Fibroblast of pulmonary artery (primary cell): ENCODE measurements at places on chromosomes 6 and 20.

DNA sequence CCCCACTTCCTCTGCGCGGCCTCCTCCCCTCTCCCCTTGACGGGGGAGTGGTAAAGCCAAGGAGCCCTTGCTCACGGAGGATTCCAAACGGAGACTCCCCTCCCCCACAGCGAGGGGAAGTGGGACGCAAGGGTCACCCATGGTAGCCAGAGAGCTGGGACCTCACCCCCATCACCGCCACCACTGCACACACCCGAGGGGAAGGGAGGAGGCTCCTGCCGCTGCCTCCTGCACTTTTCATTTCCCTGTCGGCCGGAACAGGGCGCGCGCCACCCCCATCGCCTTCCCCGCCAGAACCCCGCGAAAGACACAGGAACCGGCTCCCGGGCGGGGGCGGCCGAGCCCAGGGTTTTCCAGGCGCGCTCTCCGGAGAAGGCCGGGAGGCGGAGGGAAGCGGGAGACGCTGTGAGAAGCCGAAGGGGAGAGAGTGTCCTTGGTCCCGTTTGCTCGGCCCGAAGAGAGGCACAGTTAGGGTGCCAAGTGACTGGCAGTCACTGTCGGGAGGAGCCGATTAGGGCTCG lies 789 bp downstream of the CCND3 start:
- DNase-seq = peak; percentile 53

DNA sequence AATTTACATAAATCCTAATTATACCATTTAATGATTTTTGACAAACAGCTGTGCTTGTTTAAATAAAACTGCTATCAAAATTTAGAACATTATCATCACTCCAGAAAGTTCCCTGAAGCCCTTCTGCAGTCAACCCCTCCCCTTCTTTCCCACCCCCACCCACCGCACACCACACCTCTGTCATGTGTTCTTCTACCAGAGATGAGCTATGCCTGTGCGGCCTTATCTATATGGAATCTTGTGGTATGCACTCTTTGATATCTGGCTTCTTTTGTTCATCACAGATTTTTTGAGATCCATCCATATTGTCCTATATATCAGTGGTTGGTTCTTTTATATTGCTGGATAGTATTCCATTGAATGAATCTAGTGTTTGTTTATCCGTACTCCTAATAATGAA lies 7.2 kb downstream of the MYLIP start:
- no peak for DNase-seq

GRCh38 chr6:51768087-51768486 lies 319.3 kb downstream of the PKHD1 start:
- no peak for DNase-seq

- DNase-seq = no peak
Measured at GRCh38 chr6:23981923-23982322, 144.1 kb upstream of the NRSN1 start.

DNA sequence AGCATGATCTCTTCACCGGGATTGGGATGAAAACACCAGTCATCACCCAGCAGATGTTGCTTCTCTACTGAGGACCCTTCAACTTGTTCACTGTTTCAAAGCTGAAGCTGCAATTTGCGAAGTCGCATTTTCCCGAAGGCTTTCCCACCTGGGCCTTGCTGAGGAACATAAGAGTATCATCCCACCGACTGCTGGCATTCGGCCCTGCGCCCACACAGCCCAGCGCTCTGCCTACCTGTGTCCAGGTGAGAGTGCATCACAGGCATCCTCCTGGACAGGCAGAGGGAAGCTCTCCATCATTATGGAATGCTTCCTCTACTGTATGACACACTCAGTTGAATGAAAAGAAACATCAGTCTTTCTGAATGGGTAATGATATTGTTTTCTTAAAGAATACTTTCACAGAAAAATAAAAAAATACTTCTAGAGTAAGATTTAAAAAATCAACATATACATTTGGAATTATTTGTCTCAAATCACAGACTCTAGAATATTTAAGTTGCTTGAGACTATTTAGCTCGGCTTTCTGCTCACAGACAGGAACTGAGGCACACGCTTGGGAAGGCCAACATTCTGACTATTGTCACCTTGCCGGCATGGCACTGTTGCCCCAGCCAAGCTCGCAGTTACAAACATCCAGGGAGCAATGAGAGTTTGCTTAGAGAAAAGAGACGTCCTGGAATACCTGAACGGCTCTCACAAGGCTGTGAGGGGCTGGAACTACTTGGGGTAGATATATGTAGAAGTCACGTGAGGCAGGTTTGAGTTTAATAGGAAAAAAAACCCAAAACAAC lies 48.7 kb downstream of the FOXC1 start:
- DNase-seq = no peak

GRCh38 chr20:9723501-9724202 lies 115.2 kb downstream of the PAK5 start:
- DNase-seq = no peak

- DNase-seq = peak; percentile 60
Measured at GRCh38 chr6:142155895-142156757, 9.1 kb downstream of the VTA1 start.

GRCh38 chr6:156654919-156655918 lies 122.0 kb upstream of the ARID1B start:
- no peak for DNase-seq

DNA sequence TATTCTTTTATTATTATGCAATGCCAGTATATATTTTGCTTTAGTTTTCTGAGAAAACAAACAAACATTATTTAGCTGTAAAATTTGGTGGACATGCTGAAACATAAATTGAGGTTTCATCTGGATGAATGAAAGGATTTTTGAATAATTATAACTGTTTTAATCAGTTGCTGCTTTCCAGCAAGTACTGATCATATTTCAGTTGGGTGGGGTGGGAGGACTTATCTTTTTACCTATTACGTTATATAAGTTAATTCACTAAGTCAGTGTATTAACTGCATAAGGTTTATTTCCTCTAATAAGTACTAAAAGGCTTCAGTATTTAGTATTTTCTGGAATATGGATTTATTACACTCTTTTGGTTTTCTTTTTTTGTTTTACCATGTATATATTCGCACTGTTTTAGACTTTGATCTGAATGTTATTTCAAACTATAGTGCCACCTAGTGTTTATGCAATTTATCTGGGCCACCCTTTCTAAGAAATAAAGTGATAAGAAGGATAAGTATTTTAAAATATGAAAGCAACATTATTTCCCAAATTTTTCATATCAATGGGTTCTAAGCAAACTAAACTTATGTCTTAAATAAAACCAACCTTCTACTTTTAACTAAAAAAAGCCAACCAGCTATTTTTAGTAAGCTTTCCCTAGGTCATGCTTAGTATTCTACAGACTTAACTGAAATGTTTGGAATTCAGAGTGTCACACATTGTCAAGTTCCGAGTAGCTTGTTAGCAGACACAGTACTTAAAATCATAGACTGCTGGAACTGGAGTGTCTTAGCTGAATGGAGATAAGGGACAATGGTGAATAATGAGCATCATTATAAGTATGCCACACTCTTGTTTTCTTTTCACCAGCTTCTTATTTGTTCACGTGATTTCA lies 105.4 kb upstream of the MCHR2 start:
- DNase-seq = peak; percentile 48

GRCh38 chr20:46544576-46544975 lies 5.9 kb downstream of the OCSTAMP start:
- peak; percentile 17 for DNase-seq

- no peak for DNase-seq
Measured at GRCh38 chr20:35886537-35886936, 67.8 kb downstream of the SCAND1 start.

- peak; percentile 92 for DNase-seq
Measured at GRCh38 chr20:11890331-11891076, 27.2 kb upstream of the BTBD3 start.

DNA sequence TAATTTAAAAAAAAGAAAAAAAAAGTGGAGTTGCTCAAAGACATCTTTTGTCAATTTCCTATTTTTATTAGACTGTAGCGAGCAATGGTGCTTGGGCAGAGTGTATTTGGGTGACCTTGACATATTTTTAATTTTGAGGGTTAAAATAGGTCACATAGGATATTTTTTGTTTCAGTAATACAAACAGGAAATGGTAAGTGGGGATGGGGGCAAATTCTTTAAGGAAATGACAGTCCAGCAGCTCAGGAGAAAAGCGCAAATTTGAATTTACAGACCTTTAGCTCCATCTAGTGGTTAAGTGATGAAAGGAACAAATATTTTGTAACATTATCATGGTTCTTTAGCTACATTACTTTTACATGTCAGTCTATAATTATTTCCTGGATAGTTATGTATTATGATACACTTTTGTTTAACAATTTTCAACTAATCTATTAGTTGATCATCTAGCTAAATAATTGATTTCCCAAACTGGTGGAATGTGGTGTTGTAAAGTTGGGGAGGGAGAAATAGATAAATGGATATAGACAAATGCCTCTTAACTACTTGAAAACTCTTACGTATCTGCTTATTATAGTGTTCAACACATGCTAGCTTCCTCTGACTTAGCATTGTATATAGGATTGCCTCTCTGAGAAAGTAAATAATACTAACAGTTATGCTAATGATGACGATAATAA lies 10.0 kb downstream of the CITED2 start:
- DNase-seq = peak; percentile 72

DNA sequence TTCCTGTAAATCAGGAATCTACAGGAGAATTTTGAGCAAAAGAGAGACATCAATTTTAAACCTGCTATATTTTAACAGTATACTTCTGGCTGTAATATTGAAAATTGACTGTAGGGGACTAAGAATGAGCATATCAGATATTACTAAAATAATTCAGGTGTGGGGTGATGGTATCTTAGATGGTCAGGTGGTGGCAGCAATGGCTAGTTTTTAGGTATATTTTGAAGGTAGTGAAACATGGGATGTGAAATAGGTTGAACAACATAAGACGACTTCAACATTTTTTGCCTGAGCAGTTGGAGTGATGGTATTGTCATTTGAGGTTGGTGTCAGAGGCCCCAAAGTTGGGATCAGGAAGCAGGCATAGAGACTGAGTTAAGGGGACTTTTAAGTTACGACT lies 32.1 kb downstream of the FAM83B start:
- no peak for DNase-seq
